ENCODE measurements at places on chromosomes 2 and 18.

GRCh38 chr2:67839242-67839641 is 223.6 kb downstream of the C1D start:
- DNase-seq, result no peak

- DNase-seq, result no peak
Measured at GRCh38 chr2:79993144-79993543, 311.4 kb downstream of the LRRTM1 start.

GRCh38 chr18:59623456-59624368 is 73.5 kb downstream of the CCBE1 start:
- no peak for DNase-seq

- no peak for DNase-seq
Measured at GRCh38 chr2:3101016-3101942, 276.3 kb downstream of the EIPR1 start.

DNA sequence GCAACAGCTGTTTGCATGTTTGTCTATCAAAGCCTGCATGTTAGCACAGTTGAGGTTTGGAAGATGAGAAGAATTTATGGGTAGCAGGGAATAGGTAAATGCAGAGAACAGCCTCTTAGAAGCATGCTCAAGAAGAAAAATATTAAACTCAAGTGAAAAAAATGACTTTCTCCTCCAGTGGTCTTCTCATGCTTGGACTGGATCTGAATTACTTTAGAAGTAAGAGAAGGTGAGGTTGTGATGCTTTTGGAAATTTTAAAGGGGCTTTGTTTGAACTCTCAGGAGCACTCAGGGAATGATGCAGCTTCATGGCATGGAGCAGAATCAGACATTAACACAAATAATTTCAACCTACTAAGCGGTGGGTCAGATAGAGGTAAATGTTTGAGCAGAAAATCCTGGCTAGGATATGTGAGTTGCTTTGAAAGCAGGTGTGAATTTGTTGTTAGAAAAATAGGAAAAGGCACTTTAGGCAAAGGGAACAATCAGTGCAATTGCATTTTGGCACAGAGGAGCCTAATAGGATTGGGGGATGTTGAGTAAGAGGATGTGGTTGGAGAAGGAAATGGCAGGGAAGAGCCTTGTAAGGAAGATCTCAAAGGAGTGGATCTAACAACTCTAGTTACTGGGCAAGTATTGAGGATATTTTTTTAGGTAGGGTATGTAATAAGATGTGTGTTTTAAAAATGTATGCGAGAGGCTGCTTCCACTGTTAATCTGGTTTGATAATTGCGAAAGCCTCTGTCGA is 76.3 kb downstream of the DDX1 start:
- DNase-seq, result no peak

DNA sequence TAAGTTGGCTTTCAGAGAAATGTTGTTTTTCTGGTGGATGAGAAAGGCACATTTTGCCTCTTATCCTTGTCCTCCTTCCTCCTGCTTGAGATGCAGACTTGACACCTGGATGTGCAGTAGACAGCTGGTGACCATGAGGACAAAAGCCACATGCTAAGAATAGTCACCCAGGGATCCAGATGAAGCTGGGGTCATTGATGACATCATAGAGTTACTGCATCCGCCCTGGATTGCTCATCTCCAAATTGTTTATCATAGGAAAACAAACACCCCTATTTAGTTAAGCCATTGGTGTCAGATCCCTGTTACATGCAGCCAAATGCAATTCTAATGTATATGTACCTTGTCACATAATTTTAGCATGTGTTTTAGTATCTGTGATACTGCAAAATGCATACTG is 16.3 kb upstream of the SLC1A4 start:
- DNase-seq, result no peak

GRCh38 chr2:236847538-236848263 is 238.0 kb upstream of the COPS8 start:
- DNase-seq, result no peak

GRCh38 chr2:213021971-213022899 is 129.2 kb downstream of the IKZF2 start:
- no peak for DNase-seq
